ENCODE measurements at places on chromosomes 4 and X.

DNA sequence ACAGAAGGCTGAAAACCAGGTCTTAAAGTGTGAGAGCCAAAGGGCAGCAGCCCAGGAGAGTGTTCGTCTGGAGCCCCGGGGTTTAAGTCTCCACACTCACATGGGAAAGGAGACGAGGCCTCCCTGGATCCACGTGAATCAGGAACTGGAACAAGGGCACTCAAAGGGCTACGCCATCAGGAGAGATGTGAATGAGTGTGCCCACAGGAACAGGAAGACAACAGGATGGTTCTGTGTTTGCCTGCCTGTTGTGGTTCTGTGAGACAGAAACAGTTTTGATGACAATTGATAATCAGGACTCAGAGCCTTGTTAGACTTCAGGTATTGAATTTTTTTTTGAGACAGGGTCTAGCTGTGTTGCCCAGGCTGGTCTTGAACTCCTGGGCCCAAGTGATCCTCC, 4.9 kb upstream of the CTBP1 start:
- no peak for DNase-seq

GRCh38 chr4:152392079-152392478, 143.8 kb downstream of the FBXW7 start:
- no peak for DNase-seq

GRCh38 chrX:110920991-110921390, 125.4 kb upstream of the CHRDL1 start:
- DNase-seq, result no peak

DNA sequence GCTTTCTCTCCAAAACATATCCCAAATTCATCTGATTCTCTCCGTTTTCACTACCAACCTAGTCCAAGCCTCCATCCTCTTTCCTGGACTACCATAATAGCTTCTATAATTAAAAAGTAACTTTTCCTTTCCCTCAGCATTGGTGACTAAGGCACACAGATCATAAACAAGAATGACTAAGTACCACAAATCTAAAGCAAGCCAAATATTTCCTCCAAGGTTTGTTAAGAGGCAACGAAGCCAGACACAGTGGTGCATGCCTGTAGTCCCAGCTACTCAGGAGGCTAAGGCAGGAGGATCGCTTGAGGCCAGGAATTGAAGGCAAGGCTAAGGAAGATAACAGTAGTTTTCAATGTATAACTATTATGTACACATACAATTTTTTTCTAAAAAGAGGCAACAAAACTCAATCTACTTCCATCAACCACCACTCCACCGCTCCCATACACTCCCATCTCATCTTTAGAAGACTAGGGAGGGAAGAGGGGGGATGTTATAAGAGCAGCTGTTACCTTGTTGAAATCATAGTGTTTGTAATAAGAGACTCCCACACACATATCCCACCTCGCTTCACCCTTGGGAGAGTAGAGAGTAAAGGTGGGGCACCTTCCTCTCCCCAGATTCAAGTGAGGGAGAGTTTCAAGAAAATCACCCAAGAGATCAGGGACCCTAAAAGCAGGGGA, 4.2 kb upstream of the JCHAIN start:
- no peak for DNase-seq

DNA sequence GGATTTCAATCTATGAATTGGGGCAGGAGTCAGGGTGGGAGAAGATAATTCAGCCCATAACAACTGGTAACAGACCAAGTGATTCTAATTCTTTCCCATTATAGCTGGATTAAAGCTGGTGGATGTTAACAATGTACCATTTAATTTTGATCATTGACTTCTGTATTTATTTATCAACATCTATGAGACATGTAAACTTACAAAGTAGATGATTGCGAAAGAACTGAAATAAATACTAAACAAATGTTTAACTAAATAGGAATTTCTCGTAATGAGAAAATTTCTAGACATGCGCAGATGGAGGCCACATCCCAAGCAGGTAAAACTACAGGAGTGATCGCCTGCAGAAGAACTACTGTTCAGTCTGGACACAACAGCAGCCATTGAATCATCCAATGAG, 107.1 kb downstream of the NR3C2 start:
- no peak for DNase-seq

DNA sequence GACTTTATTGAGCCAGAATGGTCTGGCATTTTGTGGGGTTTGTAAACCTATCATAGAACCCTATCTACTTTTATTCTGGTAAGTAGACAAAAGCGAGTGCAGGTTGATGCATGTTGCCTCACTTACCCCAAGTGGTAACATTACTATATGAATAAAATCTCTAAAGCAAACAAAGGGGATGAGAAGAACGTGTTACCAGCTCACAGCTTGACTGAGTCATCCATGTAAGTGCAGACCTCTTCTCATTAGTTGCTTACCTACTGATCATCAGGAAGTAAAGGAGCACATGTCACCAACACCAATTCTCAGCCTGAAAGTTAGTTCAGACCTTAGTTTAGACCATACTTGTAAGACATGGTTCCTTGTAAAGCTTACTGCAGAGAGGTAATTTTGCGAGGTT, 1328.3 kb downstream of the C4orf33 start:
- no peak for DNase-seq

DNA sequence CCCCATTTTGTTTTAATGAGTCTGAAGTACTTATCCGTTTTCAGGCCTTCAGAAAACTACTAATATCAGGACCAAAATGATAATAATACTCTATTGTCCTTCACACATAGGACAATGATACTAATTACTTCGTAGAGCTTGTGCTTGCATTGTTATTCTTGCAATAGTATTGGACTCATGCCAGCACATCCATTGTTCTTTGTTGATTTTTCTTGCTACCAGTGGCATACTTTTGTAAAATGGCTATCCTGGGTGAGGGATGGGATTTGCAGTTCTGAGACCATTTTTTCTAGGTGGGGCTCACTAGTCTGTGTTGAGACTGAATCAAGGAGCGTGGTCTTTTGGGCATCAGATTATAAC, 195.3 kb downstream of the MAML3 start:
- no peak for DNase-seq

- no peak for DNase-seq
Measured at GRCh38 chr4:74777531-74777930, 16.8 kb downstream of the BTC start.

DNA sequence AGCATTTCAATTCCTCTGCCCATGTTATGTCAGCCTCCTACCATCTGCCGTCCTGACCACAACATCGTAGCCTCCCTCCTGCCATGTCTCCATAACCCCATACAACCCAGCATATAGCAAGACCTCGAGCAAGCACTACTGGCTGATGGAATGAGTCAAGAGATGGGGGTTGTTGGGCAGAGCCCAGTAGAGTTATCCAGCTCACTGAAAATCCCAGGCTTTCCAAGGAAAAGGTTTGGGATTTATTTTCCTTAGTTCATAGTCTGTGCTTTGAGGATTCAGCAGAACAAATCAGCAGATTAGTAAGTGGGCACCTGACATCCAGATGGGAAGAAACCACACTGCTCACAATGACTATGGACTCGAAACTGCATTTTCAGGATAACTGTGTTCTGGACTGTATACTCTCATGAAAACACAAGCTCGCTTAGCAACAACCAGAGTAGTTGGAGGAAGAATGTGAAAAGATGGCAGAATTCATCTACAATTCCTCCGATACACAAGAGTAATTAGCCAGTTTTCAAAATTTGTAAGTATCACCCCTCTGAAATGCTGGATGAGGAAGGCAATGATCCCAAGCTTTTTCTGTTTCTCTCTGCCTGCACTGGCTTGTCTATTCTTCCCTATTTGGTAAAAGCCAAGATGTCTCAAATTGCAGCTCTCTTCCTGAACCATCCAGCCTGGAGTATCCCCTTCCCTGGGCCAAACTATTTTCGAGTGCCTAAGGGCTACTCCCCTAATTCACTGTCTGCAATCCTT, 186.2 kb upstream of the TBL1X start:
- no peak for DNase-seq

DNA sequence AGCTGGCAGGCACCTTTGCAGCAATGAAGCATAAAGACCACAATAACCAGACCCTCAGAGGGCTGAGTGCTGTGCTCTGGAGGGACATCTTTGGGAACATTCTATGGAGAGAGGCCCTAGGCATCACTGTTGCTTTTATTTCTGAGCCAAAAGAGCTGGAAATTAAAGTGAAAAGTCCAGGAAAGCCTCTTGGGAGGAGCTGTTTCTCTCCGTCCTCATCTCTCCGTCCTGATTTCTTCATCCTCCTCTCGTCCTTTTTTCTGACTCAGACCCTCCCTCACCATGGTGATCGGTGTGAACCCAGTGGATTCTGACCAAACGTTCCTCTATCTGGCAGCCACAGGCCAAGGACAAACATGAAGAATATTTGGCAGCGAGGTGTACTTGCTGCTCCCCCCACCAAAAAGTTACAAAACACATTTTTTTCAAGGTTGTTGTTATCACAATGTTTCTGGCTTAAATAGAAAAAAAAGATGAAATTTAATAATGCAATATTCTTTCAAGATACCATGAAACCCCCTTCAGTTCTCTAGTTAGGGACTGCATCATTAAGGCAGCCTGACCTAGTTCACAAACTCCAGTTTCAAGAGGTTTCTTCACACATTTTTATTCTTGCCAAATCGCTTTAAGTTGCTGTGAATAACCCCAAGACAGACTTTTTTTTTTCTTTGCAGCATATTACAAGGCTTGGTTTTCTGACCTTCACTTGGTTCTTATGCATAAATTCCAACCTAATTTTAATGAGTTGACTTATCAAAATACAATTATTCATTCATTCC, 80.2 kb downstream of the SCD5 start:
- no peak for DNase-seq

DNA sequence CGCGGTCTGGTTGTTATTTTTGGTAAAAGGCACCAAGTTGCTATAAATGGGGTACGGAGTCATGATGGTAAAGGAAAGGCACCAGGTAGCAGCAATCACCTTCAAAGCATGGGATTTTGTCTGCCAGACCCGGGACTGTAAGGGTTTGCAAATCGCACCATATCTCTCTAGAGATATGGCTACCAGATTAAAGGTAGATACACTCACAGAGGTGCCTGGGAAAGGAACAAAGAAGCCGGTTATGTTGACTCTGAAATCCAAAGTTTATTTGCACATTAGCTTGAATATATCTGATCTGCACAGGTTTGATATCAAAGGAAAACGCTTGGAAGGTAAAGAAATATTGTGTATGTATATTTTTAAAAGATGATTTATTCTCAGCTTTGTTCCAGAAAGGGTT, 4.6 kb downstream of the CCKAR start:
- no peak for DNase-seq

DNA sequence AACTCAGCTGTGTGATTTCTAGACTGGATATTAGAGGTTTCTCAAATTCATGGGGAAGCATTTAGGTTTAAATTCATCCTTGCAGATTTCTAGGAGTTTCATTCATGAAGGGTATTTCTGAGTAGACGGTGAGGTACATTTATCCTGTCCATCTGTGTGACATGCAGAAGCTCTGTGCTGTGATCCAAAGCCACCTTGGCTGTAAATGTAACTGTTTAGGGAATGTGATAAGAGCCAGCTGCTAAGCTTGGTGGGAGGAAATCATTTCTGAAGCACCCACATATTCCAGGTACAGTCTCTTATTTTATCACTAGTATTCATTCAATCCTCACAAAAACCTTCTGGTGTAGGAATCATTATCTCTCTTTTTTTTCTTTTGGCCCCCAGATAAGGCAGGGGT, 8.7 kb upstream of the DCTD start:
- no peak for DNase-seq

- no peak for DNase-seq
Measured at GRCh38 chr4:155629183-155629825, 37.3 kb upstream of the GUCY1A1 start.

DNA sequence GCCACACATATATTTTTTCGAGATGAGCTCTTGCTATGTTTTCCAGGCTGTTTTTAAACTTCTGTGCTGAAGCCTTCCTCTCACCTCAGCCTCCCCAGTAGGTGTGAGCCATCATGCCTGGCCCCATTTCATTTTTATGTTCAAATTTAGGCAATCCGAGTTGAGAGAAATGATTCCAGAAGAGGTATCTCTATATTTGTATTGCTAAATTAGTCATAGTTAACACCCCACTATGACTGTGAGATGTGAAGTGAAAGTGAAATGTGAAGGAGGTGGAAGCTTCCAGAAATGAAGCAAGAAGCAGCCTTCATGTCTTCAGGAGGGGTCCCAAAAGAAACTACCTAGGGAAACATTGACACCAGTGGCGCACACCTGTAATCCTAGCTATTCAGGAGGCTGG, 17.7 kb downstream of the APELA start:
- no peak for DNase-seq

DNA sequence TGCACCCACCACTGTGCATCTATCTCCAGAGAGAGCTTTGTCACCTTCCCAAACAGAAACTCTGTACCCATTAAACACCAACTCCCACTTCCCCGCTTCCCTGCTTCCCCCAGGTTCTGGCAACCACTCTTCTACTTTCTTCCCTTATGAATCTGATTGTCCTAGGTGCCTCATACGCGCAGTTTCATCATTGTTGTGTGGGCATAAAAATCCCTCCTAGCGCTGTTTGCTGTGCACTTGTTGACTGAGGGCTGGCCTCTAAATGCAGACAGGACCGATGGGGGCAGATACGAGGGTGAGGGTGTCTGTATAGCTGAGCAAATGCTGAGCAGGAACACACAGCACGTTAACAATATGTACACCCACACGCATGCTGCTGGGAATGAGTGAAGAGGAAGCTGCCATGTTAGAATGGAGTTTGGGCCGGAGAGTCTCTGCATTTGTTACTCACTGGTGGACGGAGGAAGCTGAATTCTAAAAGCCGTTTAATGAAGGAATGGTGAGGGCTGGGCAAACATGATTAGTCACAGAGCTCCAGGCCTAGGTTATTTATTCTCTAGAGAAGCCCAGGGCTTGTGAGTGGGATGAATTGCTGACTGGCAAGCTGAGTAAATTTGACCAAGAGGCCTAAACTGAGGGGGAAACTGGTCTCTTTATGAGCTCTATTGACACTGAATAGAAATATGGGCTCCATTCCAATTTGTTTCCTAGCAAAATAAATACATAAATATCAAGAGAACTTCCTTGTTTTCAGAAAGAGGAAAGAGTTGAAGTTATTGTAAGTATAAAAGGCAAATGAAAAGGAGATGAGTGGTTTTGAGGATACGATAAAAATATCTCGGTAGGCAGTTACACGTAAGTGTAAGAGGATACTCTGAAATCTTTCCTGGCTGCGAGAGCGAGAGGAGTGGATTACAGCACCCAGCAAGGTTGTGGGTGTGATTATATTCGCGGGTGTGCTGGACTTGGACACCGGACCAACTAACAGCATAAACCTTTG, 95.9 kb upstream of the RPS6KA3 start:
- DNase-seq, result no peak

DNA sequence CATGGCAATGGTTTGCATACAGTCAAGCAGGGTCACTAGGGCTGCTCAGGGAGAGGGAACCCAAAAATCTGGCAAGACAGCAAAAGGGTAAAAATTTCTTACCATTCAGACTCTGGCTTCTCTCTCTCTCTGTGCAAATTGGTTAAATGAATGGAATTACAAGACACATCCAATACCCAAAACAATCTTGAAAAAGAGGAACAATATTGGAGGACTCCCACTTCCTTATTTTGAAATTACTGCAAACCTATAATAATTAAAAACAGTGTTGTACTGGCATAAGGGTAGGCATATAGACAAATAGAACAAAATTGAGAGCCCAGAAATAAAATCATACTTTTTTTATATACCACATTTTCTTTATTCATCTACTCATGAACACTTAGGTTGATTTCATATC, 24.1 kb downstream of the ETDA start:
- DNase-seq, result no peak
